ENCODE measurements at places on chromosomes 4 and X. TPM values are rescaled to one million over a fixed set of nuclear protein-coding genes. Genes with fewer than 3 reads are reported as not detected.

GRCh38 chr4:56220261-56220660 lies 167.0 kb downstream of the AASDH start:
- no peak for DNase-seq
- H3K4me3 ChIP-seq = no peak overlapping the region
- no peaks in the 10 kb centered on the region for H3K36me3 ChIP-seq

DNA sequence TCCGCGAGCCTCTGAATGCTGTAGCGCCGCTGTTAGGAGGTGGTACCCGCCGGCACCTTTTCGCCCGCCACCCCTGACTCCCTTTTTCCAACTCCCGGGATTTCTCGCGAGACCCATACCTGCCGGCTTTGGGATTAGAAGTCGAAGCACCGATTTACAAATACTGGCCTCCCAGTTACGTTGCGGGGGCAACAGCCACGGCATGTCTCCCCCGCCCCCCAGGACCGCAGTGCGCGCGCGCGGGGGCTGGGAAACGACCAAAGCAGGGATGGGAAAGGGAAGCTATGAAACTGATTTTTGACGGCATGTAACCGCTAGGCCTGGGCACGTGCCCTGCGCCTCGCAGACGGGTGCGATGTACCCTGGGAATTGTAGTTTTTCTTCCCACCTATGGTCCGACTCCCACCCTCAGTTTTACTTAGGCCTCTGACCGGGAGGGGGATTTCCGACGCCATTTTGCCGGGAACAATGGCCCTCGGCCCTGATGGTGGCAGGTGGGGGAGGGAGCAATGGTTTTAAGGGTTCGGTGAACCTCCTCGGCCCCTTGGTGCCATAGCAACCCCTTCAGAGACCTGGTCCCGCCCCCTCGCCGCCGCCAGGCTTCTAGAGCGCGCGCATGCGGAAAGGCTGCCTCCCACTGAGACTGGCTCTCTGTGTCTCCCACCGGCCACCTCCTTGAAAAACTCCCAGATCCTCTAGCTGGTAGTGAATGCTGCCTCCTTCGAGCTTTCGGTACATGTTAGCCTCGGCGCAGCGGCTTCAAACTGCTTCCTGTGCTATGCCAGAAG lies 772 bp upstream of the WNK3 start:
- H3K27ac ChIP-seq = no peak overlapping the region
- H3K4me3 ChIP-seq = peak overlapping the region; percentile 34
- no peaks in the 10 kb centered on the region for H3K36me3 ChIP-seq
- H3K27me3 ChIP-seq = peaks cover 17% of the 10 kb centered on the region

TLR2 gene
- total RNA-seq = 20.4 TPM

FAM90A26 gene
- total RNA-seq = not detected

ZMAT1 gene
- total RNA-seq = 14.9 TPM

GRCh38 chr4:105666693-105667092 lies 41.8 kb downstream of the INTS12 start:
- no peak overlapping the region for H3K27ac ChIP-seq
- H3K36me3 ChIP-seq = no peaks in the 10 kb centered on the region
- no peak for DNase-seq
- H3K27me3 ChIP-seq = peaks cover 7% of the 10 kb centered on the region
- no peaks in the 10 kb centered on the region for H3K4me1 ChIP-seq
- H3K4me3 ChIP-seq = no peak overlapping the region

GRCh38 chrX:130170752-130171445 lies 863 bp upstream of the RAB33A start:
- DNase-seq = peak; percentile 78
- H3K4me3 ChIP-seq = peak overlapping the region; percentile 80
- H3K4me1 ChIP-seq = peaks cover 35% of the 10 kb centered on the region
- H3K36me3 ChIP-seq = no peaks in the 10 kb centered on the region
- H3K27me3 ChIP-seq = no peaks in the 10 kb centered on the region
- H3K27ac ChIP-seq = peak overlapping the region; percentile 45

DNA sequence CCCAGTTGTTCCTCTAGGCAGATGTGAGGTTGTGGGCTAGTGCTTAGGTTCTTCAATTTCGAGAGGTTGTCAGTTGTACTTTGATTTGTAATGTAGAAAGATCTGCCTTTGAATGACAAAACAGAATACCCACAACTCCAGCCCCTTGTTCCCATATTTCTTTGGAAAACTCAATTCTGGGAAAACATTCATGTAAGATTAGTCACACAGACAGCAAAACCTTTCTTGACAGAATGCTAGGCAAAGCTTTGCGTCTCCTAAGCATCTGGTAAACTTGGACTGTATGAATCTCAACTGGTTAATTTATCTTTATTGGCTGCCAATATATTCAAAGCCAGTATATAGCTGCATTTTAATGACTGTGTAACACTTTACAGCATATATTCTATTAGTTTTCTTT lies 34.9 kb downstream of the NOCT start:
- no peak overlapping the region for H3K27ac ChIP-seq
- no peak overlapping the region for H3K4me3 ChIP-seq
- no peak for DNase-seq
- no peaks in the 10 kb centered on the region for H3K4me1 ChIP-seq
- H3K27me3 ChIP-seq = no peaks in the 10 kb centered on the region

ATP11C gene
- 24.3 TPM for total RNA-seq

MAGEE2 gene
- not detected for total RNA-seq

CFAP47 gene
- total RNA-seq = not detected

ASB5 gene
- total RNA-seq = not detected

PRRG1 gene
- total RNA-seq = not detected

PHEX gene
- 0.25 TPM for total RNA-seq

GRCh38 chrX:101219864-101220346 lies 319 bp downstream of the DRP2 start:
- H3K4me1 ChIP-seq = no peaks in the 10 kb centered on the region
- DNase-seq = peak; percentile 3
- H3K36me3 ChIP-seq = no peaks in the 10 kb centered on the region

DNA sequence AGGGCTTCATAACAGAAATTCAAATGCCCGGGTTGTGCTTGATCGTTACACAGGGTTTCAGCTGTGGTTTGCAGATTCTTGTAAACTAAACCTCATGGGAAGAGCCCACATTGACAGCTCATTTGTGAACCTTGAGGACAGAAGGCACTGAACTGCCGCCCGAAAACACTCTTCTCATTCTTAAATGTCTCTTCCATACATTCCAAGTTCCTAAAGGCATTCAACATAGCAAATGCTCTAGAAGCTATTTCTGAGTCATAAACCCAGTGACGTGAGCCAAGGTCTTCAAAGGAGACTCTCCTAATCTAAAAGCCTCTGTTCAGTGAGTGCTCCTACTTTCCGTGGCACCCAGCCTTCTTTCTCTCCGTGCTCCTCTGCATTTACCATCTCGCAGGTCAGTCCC lies 737.8 kb upstream of the FRG1 start:
- no peaks in the 10 kb centered on the region for H3K27me3 ChIP-seq
- no peak for DNase-seq
- no peaks in the 10 kb centered on the region for H3K4me1 ChIP-seq
- no peaks in the 10 kb centered on the region for H3K36me3 ChIP-seq

PWWP3B gene
- not detected for total RNA-seq

DNA sequence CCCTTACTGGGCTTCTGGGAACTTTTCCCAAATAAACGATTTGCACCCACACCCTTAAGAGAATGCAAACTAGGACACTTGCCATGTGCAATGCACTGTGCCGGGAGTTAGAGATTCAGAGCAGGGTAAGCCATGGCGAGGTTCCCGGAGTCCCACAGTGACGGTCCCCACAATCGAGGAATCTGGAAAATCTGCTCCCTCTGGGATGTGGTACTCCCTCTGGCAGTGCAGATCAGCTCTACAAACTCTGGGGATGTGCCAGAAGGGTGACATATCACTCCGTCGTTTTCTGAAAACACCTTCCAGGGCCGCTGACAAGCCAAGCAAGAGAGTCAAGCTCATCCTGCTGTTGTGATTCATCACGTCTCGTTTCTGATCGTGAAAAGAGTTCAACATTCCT lies 537.5 kb downstream of the BCOR start:
- peaks cover 3% of the 10 kb centered on the region for H3K4me1 ChIP-seq
- no peak for DNase-seq
- no peaks in the 10 kb centered on the region for H3K27me3 ChIP-seq

DNA sequence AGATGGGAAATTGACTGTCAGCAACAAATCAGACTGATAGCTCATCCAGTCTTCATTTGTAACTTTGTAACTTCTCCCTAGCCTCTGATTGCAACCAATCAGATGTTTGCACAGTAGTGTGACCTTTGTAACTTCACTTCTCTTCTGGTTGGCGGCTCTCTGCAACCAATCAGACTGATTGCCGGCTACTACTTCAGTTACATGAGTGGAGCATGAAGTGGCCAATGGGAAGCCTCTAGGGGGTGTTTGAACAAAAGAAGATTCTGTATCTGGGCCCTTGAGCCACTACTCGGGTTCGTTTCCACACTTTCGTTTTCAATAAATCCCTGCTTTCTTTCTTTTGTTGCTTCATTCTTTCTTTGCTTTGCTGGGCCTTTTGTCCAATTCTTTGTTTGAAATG lies 1285.8 kb downstream of the TECRL start:
- no peak for DNase-seq
- no peak overlapping the region for H3K27ac ChIP-seq
- H3K36me3 ChIP-seq = no peaks in the 10 kb centered on the region
- no peaks in the 10 kb centered on the region for H3K4me1 ChIP-seq
- no peaks in the 10 kb centered on the region for H3K27me3 ChIP-seq
- no peak overlapping the region for H3K4me3 ChIP-seq

- H3K4me1 ChIP-seq = no peaks in the 10 kb centered on the region
- no peak overlapping the region for H3K4me3 ChIP-seq
- H3K27ac ChIP-seq = no peak overlapping the region
- H3K36me3 ChIP-seq = no peaks in the 10 kb centered on the region
Observed at GRCh38 chr4:47075262-47075661, 43.9 kb downstream of the GABRB1 start.

DNA sequence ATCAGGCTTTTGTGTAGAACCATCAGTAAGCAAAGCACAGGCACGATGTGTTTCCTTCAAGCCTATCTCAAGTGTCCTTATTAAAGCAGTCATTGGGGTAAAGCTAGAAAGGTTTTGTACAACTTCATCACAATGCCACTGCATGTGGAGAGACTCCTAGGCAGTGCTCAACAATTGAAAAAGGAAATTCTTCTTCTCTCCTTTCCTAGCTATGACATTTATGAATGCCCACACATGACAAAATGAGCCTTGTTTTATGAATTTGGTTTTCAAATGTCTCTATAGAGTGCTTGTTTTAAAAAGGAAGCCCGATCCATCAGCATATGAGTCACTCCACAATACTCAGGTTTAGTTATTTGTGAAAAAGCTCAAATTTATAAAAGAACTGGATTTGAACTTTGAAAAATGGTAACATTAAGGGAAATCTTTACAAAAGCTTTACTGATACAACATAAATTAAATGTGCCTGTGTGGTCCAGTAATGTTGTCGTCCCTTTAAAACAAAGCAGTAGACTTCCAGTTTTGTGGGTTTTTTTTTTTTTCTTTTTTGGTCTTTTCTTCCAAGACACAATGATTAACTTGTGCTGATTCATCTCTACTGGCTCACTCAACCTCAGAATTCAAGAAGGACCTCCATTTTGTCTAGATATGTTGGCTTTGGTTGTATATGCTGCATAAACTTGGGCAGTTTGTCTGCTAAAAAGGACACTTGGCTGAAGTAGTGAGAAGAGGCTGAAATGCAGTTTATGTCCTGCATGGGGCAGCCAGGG lies 273.8 kb downstream of the GASK1B start:
- H3K4me3 ChIP-seq = no peak overlapping the region
- no peak overlapping the region for H3K27ac ChIP-seq
- H3K27me3 ChIP-seq = no peaks in the 10 kb centered on the region
- H3K36me3 ChIP-seq = no peaks in the 10 kb centered on the region
- no peak for DNase-seq
- no peaks in the 10 kb centered on the region for H3K4me1 ChIP-seq

DNA sequence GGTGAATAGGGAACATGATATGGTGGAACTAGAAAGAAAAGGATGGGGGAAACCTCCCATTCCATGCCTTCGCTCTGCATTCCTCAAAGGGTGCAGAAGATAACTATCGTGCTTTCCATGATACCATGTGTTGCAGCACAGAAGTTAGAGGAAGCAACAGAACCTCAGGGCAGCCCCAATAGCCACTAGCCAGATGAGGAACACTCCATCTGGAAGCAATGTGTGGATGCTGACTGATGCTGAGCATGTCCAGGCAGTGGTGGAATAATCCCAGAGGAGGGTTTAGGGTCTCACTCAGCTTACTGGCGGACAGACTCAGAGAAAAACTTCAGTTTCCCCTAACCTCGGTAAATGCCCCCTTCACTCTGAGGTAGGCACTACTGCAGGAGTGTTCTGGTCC lies 7.5 kb downstream of the SMIM10 start:
- H3K36me3 ChIP-seq = no peaks in the 10 kb centered on the region
- no peaks in the 10 kb centered on the region for H3K27me3 ChIP-seq
- H3K4me1 ChIP-seq = no peaks in the 10 kb centered on the region
- no peak overlapping the region for H3K27ac ChIP-seq
- H3K4me3 ChIP-seq = no peak overlapping the region
- DNase-seq = no peak

RNF212 gene
- 1.7 TPM for total RNA-seq

PRR32 gene
- not detected for total RNA-seq

DNA sequence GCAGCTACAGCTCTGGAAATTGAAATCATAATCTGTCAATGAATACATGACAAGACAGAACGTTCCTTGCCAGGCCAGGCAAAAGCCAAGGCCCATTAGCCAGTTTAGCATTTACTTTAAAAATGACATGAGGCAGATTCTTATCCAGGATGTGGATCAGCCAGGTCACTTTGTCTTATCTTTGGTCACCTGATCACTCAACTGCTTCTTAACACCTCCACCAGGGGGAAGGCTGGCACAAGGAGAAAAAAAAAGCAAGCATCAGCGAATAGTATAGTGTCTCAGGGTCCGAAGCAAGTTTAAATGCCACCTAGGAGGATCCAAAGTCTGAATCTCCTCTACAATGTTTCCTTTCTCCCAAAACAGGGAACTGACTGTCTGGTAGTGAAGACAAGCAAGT lies 18.8 kb downstream of the ATP1B4 start:
- no peaks in the 10 kb centered on the region for H3K27me3 ChIP-seq
- H3K4me1 ChIP-seq = no peaks in the 10 kb centered on the region
- H3K36me3 ChIP-seq = no peaks in the 10 kb centered on the region

DNA sequence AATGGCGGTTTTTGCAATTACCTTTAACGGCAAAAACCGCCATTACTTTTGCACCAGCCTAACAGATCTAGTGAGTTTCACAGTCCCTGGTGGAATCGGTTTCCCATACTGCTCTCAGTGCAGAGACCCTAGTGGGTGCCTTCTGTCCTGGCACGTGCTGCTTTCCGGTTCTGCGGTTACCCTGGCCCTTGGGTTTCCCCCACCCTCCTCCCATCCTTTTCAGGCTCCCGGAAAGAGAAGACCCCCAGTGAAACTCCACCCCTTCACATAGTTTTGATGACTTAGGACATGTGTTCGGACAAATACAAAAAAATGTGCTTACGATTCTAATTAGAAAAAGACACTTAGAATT lies 36.9 kb downstream of the NLGN3 start:
- H3K27ac ChIP-seq = peak overlapping the region; percentile 88
- DNase-seq = peak; percentile 16
- H3K27me3 ChIP-seq = no peaks in the 10 kb centered on the region
- H3K4me3 ChIP-seq = peak overlapping the region; percentile 75
- no peaks in the 10 kb centered on the region for H3K36me3 ChIP-seq

RGN gene
- total RNA-seq = not detected

TLR3 gene
- 9.5 TPM for total RNA-seq

Measured in natural killer cell (primary cell).